H9 (cell line): ENCODE measurements at places on chromosomes 4 and X.
A peak's percentile ranks its signal among the peaks of the same experiment; 100 is the strongest.

DNA sequence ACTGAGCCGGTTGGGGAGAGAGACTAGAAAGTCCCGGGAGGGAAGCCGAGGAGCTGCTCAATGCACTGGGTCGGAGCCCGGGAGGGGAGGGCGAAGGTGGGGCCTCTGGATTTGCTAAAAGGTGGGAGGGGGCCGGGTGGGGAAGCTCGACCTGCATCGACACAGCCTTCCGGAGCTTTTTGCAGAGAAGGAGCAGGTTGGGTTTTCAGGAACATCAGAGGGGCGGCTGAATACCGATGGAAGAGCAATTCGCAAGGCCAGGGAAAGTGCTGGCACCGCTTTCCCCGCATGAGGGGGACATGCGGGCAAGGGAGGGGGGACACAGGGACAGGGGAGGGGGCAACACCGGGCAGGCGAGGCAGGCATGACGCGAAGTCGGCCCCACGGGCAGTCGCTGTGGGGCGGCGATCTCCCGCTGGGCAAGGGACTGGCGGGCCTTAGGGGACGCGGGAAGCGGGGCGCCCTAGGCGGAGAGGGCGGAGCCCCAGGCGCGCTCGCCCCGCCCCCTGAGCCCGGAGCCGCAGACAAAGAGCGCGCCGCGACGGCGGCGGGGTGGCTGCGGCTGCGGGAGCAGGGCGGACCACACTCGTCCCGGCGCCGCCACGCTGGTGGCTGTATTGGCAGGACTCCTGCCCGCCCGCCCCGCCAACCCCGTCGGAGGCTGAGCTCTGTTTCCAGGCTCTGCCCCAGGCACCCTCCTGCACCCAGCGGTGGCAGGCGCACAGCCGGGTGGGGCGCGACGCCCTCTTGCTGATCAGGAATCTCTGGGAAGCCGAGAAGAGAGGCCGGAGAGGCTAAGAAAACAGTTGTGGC lies 11.6 kb downstream of the PDZD4 start:
- DNase-seq, result no peak

DNA sequence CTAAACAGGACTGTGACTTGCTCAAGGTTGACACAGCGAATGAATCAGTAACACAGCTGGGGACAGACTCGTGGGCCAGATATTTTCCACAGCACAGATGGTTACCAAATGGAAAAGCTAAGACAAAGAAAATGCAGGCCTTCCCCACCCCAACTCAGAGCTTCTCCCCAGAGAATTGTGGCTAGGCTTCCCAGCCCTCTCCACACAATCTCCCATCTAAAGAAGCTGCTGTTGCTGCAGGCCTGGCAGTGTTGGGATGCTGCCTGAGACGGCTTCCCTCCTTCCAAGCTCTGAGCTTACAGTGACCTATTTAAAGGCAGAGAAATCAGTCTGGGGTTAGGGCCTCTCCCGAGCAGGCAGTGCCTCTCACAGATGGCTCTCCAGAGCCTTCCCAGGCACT lies 46.5 kb upstream of the PGRMC1 start:
- DNase-seq, result no peak

DNA sequence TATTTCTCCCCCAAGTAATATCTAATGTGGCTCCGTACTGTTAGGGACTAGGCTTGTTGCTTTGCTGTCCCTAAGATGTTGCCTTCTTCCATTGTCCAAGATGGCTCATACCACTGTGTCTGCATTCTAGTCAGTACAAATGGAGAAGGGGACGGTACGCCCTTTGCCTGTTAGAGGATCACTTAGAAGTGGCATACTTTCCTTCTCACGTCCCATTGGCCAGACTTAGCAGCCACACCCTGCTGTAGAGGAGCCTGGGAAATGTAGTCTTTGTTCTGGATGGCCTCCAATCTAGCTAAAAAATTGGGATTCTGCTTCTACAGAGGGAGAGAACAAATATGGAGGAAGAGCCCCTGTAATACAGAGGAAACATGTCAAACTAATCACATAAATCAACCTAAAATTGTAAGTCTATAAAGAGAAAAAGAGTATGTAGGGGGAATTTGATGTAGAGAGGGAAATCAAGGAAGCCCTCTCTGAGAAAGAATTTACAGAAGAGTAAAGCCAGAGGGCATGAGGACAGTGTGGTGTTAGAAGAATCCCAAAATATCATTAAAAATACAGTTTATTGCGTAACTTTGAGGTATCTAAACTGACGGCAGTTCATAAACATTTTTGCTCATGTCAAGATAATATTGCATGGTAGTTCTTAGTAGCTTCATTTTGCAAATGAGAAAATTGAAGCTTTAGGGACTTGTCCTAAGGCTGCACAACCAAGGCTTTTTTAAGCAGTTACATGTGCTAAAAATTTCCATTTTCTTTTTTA lies 15.1 kb downstream of the PRIMPOL start:
- DNase-seq, result peak; percentile 55

DNA sequence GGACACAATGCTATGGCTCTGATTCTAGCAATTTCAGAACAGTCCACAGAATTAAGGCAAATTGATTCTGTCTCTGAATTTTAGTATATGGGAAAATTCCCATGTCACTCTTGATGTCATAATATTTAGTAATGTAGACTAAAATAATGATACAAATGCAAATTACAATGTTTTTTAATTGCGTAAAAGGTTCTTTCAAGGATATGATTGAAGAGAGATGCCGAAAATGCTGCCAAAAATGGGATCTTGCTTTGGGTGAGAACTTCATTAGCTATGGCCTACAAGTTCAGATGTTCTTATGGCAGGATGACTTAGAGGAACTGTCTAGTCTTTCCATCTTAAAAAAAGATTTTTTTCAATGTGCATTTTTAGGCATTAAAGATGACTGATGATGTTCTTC lies 170.6 kb downstream of the TMA16 start:
- DNase-seq, result no peak

DNA sequence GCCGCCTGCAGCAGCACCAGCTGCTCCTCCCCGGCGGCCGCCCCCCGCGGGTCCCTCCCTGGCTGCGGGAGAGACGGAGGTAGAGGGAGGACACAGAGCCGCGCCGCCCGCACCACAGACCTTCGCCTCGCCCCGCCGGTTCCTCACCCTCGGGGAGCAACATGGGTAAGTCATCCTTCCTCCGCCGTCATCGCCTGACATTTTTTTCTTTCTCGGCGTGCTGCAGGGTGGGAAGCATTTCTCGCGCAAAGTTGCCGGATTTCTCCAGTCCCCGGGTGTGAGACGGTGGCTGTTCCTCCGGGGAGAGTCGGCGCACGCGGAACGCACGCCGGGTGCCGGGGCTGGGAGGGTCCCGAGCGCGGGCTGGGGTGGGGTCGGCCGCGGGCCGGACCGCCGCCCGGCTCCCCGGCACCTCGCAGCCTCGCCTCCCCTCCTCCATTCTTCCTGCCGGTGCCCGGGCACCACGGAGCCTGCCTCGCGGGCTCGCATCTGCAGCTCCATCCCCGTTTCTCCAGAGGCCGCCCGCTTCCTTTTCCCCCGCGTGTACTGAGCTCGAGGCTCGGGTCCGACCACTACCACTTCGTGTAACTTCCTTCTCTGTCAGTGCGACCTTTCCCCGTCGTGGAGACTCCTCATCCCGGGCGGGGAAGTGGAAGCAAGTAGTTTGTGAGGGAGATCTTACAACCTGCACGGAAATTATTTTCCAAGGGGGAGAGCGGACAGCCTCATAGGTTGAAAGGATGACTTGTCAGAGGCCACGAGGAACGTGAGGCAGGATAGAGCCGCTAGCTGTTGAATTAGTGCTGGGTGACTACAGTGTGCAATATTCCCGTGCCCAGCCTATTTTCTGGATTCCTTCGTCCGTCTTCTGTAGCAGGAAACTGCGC lies 464 bp downstream of the RAP1GDS1 start:
- peak; percentile 32 for DNase-seq

- DNase-seq, result no peak
Observed at GRCh38 chrX:13110433-13111324, 66.3 kb upstream of the FAM9C start.

DNA sequence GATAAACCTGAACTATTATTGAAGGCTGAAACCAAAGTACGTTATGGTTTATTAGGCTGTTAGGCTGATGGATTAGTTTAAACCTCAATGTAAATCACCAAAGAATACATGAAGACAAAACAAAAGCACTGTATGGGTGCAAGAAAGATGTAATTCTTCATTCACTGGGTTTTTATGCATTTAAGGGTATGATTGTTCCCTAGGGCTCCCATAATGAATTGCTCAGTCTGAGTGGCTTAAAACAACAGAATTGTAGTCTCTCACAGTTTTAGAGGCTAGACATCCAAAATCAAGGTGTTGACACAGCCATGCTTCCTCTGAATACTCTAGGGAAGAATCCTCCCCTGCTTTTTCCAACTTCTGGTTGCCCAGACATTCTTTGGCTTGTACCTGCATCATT lies 222.8 kb downstream of the TENM3 start:
- no peak for DNase-seq

GRCh38 chr4:2794486-2795299 lies 1.8 kb downstream of the SH3BP2 start:
- DNase-seq, result no peak

DNA sequence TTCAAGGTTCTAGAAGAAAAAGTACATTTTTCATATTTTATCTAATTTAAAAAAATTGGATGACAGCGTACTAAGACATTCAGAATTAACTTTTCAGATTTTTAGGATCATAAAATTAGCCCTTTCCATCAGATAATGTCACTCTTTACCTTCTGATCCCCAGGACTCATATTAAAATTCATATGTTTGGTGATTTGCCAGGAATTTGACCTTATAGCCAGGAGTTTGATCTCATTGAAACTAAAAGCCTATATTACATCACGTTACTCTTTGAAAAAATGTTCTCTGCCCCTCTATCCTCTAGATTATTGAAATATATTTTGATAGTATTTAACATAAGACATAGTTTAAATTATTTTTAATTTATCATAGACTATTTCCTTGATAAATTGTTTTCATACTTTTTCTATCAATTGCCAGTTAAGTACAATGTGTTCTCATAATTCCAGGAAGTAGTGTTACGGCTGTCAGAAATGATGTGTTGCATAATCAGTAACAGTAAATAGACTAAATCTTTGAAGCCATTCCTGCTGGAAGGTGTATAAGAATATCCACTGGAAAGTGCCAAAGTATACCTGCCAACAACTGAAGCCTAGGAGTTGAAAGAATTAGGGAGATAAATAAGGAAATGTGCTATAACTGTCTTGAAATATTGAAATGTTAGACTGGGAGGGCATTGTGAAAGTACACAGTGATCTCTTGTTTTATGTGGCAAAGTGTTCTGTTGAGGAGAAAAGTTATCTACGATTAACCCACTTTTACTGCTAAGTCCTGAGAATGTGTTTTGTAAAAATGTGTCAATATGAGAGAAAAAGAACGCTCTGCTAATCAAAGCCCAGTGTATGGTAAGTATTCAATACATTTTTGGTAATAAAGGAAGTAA lies 32.9 kb upstream of the PDGFC start:
- DNase-seq, result no peak

GRCh38 chr4:165828928-165829327 lies 44.1 kb upstream of the TLL1 start:
- DNase-seq, result no peak

DNA sequence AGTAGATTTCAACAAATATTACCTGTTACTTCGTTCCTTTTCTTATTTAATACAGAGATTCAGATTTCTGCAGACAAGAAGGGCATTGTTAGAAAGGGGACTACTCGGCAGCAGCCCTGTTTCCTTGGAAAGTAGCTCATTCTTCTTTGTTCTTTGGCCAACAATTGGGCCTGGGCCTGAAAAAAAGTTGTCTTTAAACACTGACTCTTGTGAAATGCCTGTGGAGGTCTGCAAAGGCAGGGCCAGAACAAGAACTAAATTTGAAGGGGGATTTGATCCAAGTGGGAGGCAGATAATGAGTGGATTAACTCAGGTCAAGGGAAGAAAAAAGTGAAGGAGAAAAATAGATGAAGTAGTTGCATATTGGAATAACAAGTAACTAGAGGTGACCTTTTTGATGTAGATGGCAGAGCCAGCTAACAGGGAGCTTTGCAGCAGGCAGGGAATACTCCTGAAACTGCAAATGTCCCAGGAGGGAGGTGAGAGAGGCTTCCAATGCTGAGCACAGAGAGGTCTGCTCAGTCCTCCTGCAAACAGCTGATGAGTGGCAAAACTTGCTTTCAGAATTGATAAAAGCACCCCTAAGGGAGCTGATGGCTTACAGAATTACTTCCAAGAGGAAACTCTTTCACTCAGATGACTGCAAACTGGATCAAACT lies 393.2 kb upstream of the HS3ST1 start:
- peak; percentile 60 for DNase-seq

DNA sequence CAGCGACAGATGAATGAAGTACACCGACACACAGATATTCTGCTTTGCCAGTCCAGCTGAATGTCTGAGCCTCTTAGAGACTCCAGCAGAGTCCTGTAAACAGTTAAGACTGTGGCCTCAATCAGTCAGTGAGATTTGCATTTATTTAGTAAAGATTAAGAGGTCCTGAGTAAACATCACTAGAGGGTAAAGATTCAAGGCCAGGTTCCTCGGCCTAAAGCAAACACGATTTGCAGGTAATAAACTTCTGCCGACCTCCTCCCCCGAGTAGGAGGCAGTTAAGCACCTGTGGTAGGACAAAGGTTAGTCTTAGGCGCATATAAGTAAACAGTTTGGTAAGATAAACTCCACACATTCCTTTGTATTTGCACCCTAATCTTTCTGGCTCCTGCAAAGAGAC lies 99.6 kb downstream of the CFAP47 start:
- no peak for DNase-seq

DNA sequence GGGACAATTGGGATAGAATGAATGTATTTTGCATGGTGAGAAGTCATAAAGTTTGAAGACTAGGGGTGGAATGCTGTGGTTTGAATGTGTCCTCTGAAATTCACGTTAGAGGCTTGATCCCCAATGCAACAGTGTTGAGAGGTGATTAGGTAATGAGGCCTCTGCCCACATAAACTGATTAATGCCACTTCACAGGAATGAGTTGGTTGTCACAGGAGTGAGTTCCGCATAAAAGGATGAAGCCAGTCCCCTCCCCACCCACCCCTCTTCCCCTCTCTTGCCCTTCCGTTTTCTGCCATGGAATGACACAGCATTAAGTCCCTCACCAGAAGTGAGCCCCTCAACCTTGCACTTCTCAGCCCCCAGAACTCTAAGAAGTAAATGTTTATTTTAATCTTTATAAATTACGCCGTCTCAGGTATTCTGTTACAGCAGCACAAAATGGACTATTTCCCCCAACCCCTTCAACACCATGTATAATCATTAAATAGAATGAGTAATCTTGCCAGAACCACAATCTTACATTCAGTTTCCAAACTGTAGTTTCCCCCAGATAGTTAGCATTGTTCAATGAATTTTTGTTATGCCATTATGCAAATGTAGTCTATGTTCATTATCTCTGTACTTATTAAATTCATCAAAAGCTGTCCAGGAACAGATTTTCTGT lies 5.5 kb upstream of the MMAA start:
- DNase-seq, result no peak

GRCh38 chr4:54001668-54002365 lies 62.6 kb downstream of the CHIC2 start:
- DNase-seq, result peak; percentile 46

- no peak for DNase-seq
Observed at GRCh38 chr4:124085561-124086180, 626.9 kb downstream of the ANKRD50 start.
